Anterior cingulate cortex (tissue), 58 donors: ENCODE measurements at places on chromosomes 5 and 9.

GRCh38 chr9:126522612-126523356 is 90.9 kb upstream of the LMX1B start:
- DNase-seq = no peak

GRCh38 chr9:4317681-4318080 is 17.8 kb upstream of the GLIS3 start:
- DNase-seq = no peak

DNA sequence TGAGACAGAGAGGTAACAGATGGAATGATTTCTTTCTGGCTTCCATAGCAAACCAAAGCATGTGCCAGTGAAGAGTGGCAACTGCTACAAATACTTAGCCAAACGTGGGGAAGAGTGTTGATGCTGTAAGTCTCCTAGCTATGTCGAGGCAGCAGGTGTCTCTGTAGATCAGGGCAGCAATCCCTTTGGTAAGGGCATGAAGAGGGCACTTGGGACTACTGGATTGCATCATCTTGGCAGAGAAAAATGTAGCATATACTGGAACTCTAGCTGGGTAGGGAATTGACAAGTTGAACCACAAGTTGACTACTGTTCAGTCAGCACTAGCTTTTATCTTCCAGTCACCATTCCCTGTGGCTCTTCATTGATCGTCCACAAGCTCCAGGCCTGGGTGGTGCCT is 75.8 kb downstream of the GHR start:
- DNase-seq = no peak

DNA sequence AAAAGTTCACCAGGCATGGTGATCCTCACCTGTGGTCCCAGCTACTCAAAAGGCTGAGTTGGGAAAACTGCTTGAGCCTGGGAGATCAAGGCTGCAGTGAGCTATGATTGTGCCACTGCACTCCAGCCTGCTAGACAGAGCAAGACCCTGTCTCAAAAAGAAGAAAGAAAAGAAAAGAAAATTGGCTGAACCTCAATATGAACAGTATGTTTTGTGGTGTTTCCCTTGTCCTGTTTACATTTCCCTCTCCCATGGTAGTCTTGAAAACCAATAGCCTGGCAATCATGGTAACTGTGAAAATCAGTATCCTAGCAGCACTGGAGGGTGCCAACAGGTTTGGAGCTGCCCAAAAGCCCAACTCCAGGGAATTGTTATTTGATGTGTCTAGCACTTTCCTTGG is 174.1 kb upstream of the NR4A3 start:
- no peak for DNase-seq

DNA sequence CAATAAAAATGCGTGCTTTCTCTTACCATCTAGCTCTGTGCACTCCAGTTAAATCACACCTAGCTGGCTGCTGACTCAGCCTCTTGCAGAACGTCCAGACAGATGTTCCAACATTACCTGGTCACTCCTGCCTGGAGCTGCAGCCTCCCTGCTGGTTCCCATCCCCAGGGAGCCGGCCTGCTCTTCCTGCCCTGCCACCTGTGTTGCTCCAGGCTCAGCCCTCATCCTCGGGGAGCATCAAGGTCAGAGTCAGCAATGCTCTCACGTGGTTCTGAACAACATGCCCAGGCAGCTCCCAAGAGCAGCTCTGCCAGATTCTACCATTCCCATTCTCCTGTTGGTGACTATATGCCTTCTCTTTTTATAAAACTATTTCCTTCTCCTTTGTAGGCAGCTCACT is 81.3 kb downstream of the GADD45G start:
- no peak for DNase-seq
